ENCODE measurements at places on chromosomes 6 and 20.

GRCh38 chr6:75326557-75327258, 42.1 kb upstream of the TMEM30A start:
- no peak for DNase-seq

DNA sequence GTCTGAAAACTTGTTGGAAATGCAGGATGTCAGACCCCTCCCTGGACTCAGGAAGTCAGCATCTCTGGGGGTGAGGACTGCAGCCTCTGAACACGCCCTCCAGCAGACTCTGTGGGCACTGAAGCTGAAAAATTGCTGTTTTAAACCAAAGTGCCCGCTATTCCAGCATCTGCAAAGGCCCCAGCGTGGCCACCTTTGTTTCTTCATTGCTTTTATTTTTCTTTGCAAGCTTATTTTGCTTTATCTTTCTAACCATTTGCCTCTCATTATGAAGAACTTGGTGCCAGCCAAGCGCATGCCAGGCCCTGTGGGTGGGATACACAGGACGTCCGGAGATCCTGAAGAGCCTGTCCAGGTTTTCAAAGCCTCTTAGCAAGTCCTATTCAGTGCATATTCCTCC, 203.9 kb upstream of the CST7 start:
- no peak for DNase-seq

DNA sequence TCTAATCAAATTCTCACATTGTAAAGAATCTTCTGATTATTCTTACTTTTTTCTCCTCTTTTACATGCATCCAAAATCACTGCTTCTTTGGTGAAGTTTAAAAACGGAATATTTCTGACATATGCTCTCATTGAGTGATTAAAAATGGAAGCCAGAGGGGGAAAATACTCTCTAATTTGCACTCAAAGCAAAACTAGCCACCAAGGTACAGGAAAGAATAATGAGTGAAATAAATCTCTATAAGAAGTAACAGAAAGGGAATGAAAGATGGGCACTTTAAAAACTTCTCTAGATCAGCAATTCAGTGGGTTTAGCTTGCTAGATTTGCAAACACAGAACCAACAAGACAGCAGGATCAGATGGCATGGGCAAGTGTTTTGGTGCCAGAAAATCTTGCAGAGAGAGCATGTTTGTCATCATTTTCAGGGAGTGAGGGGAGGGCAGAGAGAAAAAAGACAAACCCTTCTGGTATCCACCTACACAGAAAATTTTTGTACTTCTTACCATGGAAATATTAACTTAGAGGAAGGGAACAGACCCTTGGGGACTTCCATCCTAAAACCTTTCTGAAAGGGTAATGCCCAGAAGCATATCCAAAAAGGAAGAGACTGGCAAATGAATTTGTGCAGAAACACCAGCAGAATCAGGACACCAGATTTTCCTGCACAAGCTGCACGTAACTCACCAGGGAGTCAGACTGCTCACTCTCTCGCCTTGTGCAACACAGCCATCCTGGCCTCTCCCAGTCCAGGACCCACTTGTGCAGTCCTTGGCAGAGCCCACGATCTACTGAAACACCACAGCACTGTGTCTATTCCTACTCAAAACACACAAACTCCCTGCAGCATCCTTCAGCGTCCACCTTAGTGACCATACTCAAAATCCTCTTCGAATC, 270.2 kb upstream of the PRDM1 start:
- DNase-seq = no peak

- DNase-seq = no peak
Measured at GRCh38 chr20:41152108-41152757, 14.9 kb downstream of the PLCG1 start.

- no peak for DNase-seq
Measured at GRCh38 chr6:141744194-141744925, 388.4 kb upstream of the GJE1 start.

GRCh38 chr20:11891077-11891775, 26.5 kb upstream of the BTBD3 start:
- DNase-seq = no peak
